ENCODE measurements at places on chromosomes 7 and 10.

DNA sequence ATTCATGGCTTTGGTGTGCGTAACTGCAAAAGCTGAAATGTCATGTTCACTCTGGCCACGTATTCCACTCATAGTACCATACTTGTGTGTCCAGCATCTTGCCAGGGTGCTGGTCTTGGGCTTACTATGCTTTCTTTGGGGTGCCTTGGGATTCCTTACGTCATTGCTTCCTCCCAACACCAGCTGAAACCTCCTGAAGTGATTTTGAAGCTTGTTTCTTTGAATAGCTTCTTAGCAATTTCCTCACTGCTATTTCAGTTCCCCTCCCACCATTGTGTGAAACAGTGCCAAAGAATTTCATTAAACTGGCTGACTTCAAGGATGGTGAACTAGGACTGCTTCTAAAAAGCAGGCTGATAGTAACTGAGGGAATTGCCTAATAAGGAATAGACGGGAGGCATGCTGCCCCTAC is 36.9 kb downstream of the ENTPD1 start:
- DNase-seq = no peak

GRCh38 chr10:135601-136464 is 578 bp downstream of the ZMYND11 start:
- no peak for DNase-seq

- no peak for DNase-seq
These were observed 7.6 kb downstream of the ATP5F1C start for GRCh38 chr10:7795605-7796004.

GRCh38 chr10:89379103-89379502 is 1.2 kb downstream of the IFIT1B start:
- DNase-seq = no peak

- no peak for DNase-seq
These were observed 739.7 kb downstream of the AUTS2 start for GRCh38 chr7:70338015-70338414.

GRCh38 chr7:100013328-100013676 is 2.1 kb upstream of the ZKSCAN1 start:
- no peak for DNase-seq

DNA sequence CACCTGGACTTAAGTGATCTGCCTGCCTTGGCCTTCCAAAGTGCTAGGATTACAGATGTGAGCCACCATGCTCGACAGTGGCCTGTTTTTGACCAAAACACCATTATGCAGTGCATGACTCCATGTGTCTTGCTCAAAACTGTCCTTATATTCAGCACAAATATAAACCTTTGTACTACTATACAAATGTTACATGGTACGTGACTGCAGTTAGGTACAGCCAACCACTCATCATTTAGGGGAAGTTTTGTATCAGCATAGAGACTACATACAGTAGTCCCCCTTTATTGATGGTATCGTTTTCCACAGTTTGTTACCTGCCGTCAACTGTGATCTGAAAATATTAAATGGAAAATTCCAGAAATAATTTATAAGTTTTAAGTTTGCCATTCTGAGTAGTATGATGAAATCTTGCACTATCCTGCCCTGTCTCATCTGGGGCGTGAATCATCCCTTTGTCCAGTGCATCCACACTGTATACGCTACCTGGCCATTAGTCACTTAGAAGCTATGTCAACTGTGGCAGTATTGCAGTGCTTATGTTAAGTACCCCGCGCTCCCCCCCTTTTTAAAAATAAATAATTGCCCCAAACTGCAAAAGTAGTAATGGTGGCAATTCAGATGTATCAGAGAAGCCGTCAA is 23.3 kb upstream of the ZNF282 start:
- no peak for DNase-seq

- DNase-seq = no peak
These were observed 144.1 kb upstream of the FAM171A1 start for GRCh38 chr10:15515202-15515601.

DNA sequence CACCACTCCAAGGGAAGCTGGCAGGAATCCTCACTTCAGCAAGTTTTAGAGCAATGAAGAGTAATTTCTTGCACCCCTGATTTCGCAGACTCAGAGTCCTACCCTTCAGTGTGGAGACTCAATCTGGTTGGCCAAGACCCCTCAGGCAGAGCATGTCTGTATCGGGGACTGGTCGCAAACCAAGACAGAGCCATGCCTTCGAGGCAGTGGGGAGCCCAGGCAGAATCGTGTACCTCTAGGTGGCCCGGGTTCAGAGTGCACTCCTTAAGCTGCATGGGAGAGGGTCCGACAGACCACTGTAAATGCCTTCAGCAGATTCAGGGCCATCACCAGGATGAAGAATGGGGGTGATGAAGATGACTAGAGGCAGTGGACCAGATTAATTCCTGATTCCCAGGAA is 94.9 kb downstream of the STRA8 start:
- no peak for DNase-seq

- DNase-seq = no peak
These were observed 257.5 kb downstream of the INHBA start for GRCh38 chr7:41445432-41445831.

DNA sequence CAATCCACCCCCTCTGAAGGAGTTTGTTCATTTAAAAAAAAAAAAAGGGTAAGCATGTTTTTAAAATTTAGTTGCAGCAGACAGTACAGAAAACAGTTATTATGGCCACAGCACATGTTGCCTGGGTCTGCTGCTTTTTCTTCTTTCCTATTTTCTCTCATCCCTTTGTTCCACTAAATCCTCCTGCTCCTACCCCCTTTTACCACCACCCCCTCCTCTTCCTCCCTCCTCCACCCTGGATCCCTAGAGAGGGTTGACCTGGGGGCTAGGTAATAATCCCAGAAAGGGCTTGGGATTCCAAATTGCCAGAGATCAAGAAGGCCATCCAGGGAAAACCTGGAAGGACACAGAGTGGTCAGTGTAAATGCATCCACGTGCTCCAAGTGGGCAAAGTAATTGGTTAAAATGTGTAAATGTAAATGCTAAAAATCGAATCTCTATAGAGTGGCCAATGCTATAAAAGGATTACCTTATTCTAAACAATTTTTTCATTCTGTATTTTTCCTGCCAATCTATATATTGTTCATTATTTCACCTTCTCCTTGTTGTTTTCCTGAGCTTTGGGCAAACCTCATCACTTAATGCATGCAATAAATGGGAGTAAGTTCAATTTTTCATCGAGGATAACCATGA is 89.0 kb upstream of the PIK3CG start:
- no peak for DNase-seq

DNA sequence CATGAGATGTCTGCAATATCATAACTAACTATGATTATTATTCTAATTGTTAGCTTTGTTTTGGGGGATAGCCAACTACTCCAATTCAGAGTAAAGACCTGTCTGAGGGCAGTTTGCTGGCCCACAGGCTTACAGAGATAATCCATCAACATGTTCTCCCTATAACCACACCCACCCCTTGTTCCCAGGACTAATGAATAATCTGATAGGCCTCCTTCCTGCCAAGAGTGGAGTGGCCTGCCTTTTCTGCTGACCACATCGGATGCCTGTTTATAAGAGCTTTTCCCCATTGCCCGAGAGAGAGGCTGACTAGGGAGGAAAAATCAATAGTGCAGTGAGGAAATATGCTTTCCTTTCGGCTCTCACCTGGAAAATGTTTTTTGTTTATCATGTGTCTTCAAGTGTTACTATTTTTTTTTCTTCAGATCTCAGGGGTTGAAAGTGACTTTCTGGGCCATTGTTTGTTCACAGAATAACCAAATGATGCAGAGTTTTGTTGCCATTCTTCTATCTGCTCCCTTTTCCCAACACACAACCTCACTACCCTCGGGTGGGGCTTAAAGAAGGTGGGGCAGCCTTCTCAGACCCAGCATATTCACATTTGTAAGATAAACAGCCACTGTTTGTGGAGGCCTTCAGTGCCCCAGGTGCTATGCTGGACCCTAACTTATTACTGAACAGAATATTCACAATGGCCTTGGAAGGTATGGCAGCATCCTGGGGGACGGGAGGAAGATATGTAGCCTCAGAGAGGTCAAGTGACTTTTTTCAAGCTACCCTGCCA is 38.4 kb downstream of the PLPP4 start:
- no peak for DNase-seq

DNA sequence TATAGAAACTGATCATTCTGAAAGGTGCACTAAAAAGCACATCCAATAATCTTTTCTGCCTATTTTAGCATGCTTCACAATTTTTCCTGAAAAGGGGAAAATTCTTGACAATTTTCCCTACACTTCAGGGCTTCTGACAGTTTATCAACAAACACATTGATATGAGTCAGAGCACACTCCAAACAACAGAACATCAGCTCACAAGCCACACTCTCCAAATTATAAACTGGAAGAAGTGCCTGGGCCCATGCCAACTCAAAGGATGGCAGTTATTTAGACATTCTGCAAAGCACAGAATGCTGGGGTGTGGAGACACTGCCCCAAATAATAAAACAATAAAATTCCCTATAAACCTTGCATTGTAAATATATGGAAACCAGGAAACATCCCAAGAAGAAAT is 90.8 kb downstream of the ELAPOR2 start:
- no peak for DNase-seq

DNA sequence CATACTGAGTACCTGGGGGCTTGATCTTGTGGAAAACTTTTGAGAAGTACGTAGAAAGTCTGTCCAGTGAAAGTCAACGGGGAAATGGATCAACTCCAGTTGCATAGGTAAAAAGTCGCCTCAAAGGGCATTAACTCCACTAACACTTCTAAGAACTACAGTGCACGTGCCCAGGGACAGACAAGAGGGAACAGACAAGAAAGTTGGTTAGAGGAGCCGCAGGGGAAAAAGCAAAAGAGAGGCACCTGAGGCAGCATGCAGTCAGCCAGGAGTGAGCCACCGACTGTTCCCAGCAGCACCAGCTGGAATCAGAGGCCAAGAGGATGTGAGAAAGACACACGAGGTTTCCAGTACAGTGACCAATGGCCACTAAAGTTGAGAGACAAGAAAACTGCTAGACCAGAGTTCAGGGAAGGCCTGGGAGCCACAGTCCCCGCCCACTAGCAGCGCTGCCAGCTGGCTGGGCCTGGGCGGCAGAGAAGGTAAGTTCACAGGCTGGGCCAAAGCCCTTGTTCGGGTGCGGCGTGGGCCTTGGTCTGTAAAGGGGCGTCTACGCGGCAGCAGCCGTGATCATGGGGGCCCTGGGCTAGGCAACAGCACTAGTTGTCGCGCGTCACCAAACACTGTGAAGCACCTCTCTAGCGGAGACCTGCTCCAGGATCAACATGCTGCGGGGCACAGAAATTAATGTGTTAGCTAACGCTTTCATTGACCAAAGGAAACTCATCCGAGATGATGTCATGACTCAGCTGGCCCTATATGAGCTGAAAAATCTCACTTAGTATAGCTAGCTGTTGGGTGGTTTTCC is 14.0 kb downstream of the ITGB1 start:
- no peak for DNase-seq

GRCh38 chr7:139680676-139681462 is 96.9 kb downstream of the HIPK2 start:
- no peak for DNase-seq

DNA sequence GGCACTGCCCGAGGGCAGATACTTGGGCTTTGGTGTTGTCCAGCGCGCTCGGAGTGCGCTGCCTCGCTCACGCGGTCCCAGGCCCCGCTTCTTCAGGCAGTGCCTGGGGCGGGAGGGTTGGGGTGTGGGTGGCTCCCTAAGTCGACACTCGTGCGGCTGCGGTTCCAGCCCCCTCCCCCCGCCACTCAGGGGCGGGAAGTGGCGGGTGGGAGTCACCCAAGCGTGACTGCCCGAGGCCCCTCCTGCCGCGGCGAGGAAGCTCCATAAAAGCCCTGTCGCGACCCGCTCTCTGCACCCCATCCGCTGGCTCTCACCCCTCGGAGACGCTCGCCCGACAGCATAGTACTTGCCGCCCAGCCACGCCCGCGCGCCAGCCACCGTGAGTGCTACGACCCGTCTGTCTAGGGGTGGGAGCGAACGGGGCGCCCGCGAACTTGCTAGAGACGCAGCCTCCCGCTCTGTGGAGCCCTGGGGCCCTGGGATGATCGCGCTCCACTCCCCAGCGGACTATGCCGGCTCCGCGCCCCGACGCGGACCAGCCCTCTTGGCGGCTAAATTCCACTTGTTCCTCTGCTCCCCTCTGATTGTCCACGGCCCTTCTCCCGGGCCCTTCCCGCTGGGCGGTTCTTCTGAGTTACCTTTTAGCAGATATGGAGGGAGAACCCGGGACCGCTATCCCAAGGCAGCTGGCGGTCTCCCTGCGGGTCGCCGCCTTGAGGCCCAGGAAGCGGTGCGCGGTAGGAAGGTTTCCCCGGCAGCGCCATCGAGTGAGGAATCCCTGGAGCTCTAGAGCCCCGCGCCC is at the start of gene NPY:
Gene NPY (plus strand): TSS at position 294 of the 802 bp plus-strand sequence. CDS start 1,051 bp downstream, outside the sequence.
- no peak for DNase-seq

DNA sequence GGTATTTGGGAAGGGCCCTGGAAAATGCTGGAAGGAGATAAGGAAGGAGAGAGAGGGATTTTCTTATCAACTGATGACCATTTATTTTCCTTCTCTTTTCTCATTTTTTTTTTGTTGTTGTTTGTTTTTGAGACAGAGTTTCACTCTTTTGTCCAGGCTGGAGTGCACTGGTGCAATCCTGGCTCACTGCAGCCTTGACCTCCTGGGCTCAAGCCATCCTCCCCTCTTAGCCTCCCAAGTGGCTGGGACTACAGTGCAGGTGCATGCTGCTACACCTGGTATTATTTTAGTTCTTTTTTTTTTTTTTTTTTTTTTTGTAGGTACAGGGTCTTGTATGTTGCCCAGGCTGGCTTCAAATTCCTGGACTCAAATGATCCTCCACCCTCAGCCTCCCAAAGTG is 52.2 kb downstream of the HIP1 start:
- DNase-seq = no peak

DNA sequence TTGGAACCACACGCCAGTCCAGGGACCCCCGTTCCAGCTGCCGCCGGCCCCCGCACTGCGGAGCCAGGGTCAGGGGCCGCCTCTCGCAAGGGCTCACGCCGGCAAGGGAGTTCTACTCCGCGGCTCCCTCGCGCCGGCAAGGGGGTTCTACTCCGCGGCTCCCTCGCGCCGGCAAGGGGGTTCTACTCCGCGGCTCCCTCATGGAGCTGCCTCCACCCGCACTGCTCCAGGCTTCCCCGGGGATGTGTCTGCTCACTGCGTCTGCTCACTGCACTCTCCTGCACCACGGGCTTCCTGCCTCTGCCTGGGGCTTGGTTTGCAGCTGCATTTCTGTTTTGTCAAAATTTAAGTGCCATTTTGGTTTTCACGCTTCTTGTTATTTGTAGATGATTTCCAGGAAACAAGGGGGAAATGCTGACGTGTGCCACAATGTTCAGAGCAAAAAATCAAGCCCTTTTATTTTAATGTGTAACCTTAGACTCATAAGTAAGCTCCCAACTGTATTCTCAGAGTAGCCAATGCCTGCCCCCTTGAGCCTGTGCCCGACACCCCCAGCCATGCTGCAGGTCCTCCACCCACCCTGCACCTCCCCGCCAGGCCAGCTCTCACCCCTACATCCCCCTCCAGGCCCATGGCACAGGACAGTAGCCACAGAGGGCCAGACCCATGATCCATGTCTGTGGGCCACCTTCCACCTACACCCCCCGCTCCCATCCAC is 246.2 kb downstream of the MAD1L1 start:
- no peak for DNase-seq

DNA sequence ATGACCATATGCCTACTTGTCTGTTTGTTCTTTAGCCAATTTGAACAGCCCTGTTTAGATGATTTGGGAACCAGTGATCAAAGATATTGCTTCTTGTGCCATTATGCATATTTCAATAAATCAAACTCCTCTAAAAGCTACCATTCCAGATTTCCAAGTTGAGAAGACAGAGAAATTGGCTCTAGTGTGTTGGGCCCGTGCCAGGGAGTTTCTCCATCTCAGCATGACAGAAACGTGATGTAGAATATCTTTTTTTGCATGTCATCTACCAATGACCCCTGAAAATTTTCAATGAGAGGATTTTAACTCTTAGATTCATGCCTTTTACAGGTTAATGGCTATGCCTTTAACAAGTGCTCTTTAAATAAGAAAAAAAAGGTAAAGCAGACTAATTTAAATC is 50.7 kb upstream of the CABCOCO1 start:
- no peak for DNase-seq
